ENCODE measurements at places on chromosomes 1 and 21.

DNA sequence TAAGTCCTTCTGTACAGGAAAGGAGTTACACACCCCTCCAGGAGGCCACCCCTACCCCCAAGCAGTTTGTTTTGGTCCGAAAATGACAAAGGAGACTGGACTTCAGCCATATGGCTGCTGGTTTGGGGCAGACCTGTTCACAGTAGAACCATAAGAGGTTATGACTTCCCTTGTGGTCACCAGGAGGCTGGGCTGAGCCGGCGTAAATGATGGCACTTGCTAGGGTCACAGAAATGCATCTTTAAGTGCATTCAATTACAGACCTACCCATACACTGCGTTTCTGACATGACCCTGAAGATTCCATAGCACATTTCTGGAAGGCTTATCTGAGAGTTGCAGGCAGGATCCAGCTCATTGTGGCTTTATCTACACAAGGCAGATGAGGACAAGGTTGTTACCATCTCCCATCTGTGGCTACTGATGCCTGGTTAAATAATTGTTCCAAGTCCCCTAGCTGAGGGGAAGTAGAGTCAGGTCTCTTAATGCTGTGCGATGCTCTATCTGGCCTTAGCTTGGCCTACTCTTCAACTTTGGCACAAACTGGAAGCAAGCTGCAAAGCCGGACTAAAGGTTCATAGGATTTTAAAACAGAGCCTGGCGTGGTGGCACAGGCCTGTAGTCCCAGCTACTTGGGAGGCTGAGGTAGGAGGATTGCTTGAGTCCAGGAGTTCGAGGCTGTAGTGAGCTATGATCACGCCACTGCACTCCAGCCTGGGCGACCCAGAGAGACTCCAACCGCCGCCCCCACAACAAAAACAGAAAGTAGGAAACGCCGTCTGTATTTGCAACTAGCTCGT lies 1.7 kb upstream of the TRIM67 start:
- no peak for DNase-seq

DNA sequence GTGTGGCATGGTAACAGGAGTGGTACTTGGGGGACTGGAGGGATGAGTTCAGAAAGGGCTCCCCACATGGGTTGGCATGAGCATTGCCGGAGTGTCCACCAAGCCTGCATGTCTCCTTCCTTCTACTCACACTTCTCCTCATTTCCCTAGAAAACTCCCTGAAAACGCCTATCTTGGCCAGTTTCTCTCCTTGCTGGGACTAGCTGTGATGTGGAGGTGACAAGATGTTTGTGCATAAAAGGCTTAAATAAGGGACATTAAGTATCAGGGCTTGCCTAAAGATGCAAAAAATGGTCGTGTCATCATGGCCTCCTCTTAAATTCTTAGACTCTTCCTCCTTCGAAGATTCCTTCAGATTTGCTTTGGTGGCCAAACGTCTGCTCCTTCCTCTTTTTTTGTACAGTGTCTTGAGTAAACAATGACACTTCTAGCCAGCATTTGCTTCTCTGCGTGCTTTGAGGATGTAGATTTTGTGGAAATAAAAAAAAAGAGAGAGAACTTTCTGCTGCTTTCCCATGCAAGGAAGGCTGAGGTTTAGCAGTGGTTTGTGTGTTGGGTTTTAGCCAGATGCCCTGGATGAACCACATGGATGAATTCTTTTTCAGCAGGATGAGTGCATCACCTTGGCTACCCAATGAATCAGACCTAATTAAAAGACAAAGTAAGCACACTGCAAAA lies 239.1 kb upstream of the IRF2BP2 start:
- DNase-seq, result peak; percentile 60

DNA sequence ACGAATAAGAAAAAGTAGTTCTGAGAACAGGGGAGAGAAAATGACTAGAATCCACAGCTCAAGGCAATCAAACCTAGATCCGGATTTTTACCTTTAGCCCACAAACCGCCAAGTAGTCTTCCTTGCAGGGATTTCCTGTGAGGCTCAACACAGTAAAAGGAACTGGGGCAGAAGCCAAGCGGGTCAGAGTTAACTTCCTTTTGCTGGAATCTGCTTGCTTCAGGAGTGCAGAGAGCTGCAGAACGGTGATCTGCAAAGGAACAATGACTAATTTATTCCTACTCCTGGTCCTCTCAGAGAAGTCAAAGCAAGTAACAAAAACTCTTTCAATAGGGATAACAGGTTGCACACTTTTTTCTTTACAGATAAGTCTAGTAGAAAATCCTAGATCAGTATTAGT lies 53.4 kb downstream of the UBR4 start:
- no peak for DNase-seq

DNA sequence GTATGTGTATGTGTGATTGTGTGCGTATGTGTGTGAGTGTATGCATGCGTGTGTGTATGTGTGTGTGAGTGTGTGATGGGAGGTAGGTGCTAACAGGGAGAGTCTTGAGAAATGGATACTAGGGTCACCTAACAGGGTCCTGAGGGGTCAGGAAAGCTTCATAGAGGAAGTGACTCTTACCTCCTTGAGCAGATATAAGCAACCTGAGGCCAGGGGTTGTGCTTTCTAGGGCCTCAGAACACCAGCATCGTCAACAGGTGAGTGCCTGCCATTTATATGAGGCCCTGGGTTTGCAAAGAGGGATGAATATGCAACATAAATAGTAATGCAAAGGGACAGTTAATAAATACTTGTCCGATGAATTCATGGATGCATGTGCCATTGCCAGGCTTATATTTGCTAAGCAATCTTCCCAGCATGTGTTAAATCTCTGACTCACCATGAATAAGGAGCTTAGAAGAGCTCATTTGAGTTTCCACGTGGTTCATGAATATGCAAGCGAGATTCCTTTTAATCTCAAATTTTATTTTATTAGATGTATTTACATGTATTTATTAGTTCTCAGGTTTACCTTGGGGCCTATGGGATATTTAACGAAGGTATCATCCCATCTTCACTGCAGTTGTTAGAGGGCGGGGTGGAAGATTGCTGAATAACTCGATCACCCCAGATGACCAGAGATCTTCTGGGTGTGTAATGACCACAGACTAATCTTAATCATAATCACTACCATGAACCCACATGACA lies 438.3 kb downstream of the CAMTA1 start:
- peak; percentile 81 for DNase-seq

- no peak for DNase-seq
These were observed 32.7 kb upstream of the ASB17 start for GRCh38 chr1:75964760-75965408.

DNA sequence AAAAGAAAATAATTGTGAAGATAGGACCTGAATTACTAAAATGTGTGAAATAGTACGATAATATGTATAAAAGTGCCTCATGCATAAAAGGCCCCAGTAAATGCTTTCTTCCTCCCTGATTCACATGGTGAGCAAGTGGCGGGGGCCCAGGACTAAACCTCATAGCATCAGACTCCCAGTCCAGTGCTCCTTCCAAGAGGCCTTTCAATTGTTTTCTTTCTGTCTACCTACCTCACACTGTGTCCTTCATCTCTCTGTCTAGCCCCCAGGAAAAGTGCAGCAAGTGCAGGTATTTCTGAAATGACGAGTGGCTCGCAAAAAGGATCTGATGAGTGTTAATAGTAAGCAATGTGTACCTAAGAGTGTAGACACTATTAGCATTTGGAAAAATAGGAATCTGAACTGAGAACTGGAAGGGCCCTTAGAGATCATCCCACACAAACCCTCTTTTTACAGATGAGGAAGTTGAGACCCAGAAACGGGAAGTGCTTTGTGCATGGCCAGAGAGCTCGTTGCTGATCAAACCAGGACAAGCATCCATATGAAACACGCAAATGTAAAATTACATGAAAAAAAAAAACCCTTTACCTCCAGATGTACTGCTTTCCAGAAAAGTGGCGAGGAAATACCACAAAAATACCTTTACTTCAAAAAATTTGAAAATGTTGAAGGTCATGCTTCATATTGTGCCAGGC lies 118.2 kb upstream of the HOOK1 start:
- no peak for DNase-seq

- peak; percentile 56 for DNase-seq
These were observed 5.3 kb upstream of the MROH9 start for GRCh38 chr1:170929835-170930554.

DNA sequence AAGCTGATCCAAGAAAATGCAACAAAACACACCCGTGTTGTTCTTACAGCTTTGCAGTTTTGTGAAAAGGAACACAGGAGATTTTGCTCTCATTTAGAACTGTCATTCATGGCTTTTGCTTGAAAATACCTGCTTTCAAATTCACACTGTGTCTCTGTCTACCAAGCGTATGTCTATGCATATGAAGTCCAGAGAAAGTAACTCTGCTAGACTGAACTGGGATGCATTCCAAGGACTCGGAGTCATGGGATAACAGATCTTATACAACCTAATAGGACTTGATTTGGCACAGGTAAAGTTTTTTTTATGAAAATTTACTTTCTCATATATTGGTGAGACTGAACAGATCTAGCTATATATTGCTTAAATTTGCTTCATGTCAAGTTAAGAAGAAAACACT lies 102.4 kb downstream of the PTGER3 start:
- no peak for DNase-seq

GRCh38 chr1:160837558-160838205 lies 25.0 kb downstream of the CD244 start:
- peak; percentile 0 for DNase-seq

GRCh38 chr1:206590025-206590758 lies 22.1 kb downstream of the EIF2D start:
- peak; percentile 80 for DNase-seq

DNA sequence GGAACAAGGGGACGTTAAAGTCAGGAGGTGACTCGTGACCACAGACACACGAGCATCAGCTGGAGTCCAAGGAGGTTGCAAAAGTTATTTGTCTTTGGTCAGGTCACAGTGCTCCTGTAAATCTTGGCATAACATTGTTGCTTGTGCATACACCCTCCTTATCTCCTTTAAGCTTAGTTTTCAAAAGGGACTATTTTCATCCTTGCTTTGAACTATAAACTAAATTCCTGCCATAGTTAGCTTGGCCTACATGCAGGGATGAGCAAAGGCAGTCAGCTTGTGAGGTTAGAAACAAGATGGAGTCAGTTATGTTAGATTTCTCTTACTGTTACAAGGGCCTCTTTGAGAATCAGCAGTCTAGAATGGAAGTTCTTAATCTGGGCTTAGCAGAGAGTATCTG lies 28.0 kb upstream of the FASLG start:
- DNase-seq, result peak; percentile 52

DNA sequence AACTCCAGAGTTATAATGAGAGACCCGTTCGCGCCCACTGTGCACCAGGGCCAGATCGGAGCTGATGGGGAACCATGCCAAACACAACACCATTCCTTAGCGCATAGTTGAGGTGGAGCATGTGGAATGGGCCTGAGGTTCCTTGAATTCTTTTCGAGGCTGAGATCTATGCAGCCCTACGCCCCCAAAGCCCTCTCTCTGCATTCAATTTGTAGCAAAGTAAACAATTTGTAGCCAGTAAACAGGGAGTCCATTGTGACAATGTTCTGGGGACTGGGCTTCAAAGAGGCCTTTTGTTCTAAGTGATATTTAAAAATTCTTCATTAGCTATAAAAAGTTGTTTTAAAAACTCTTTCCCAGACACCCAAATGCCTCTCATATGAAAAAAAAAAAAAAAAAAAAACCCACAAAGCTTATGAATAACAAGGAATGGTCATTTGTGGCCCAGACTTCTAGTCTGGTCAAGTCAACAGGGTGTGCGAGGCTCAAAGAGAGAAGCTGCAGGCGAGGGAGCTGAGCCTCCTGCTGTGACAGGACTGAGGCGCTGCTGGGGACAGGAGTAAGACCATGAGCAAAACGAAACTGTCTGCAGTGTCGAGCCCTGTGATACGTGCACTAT lies 30.6 kb upstream of the KCNE2 start:
- DNase-seq, result peak; percentile 60

DNA sequence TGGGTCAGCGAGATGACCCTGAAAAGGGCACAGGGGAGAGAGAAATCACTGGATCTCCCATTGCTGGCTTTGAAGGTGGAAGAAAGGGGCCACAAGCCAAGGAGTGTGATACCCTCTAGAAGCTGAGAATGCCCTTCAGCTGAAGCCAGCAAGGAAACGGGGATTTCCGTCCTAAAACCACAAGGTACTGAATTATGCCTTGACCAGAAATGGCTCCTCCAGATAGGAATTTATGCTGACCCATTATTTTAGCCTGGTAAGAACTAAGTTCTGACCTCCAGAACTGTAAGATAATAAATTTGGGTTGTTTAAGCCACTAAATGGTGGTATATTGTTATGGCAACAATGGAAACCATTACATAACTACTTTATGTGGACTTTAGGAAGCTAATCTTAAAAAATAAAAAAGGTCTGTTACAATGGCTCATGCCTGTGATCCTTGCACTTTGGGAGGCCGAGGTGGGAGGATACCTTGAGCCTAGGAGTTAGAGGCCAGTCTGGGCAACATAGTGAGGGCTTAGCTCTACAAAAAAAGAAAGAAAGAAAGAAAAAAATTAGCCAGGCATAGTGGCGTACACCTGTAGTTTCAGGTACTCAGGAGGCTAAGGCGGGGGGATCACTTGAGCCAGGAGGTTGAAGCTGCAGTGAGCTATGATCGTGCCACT lies 3.6 kb upstream of the H6PD start:
- no peak for DNase-seq

DNA sequence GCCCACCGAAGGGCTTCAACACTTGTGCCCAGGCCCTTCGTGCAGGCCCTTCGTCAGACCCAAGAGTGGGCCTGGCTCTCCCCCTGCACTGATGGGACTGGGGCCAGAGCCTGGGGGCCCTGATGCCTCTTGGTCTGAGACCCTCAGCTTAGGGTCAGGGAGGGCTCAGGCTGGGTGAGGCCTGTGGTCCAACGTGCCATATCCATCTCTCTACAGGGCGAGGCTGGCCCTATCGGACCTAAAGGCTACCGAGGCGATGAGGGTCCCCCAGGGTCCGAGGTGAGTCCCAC lies 15.6 kb downstream of the COL6A1 start:
- no peak for DNase-seq

DNA sequence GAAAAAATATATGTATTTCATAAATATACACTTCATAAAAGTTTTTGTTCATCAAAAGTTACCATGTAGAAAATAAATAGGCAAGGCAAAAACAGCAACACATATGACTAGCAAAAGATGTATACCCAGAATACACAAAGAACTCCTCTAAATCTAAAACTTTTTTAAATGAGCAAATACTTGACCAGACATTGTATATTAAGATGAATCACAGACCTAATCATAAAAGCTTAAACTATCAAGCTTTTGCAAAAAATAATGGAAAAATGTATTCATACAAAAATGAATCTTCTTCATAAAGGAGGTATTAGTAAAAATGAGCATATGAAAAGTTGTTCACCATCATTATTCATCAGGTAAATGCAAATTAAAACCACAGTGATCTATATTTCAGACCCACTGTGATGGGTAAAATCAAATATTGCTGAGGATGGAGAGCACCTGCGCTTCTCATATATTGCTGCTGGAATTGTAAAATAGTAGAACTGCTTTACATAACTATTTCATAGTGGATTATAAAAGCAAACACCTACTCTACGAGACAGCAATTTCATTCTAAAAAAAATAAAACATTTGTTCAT lies 78.3 kb upstream of the RGS1 start:
- DNase-seq, result no peak

GRCh38 chr1:61160526-61160925 lies 78.2 kb downstream of the NFIA start:
- peak; percentile 43 for DNase-seq

Data from foreskin fibroblast (primary cell).